ENCODE measurements at places on chromosomes 5 and 9.

GRCh38 chr5:87877023-87877422 lies 391.6 kb downstream of the TMEM161B start:
- no peak for DNase-seq

DNA sequence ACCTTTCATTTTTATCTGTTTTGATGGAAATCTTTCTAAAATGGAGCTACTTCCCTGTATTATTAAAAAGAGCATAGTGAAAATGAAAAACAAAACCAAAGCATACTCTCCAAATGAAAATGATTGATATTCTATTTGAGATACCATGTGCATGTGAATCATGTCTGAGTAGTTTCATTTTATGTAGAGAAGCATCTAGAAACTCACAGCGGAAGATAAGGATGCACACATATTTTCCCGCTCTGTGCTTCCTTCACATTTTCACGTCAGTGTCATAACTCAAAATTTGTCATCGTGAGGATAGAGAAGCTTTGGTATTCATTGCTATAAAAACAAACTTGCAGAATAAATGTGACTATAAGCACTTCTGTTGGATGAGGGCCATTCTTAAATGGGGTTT lies 34.0 kb upstream of the CLINT1 start:
- DNase-seq: no peak

- DNase-seq: no peak
These were observed 484.7 kb downstream of the ELAVL2 start for GRCh38 chr9:23341346-23341745.

GRCh38 chr5:854217-854616 lies 3.4 kb upstream of the ZDHHC11 start:
- DNase-seq: no peak

- no peak for DNase-seq
These were observed 307.6 kb downstream of the KIAA0825 start for GRCh38 chr5:94310833-94311232.

DNA sequence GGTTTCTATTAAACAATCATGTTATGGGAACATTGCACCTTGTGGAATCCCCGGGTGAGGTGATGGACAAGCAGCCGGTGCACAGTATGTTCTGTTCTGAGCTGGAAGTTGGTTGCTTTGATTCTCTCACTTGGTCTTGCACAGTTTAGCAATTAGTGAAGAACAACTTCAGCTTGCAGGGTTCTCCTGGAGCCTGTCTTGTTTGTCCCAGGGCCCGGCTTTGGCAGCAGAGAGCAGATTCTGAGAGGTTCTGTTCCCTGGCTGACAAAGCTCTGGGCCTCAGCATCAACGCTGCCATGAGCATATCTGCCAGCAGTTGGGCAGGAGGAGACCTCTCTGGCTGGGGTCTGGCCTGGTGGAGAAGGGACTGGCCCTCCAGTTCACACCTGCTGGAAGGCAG lies 16.9 kb downstream of the GADD45G start:
- no peak for DNase-seq

GRCh38 chr9:93996863-93997262 lies 41.7 kb upstream of the BARX1 start:
- no peak for DNase-seq

DNA sequence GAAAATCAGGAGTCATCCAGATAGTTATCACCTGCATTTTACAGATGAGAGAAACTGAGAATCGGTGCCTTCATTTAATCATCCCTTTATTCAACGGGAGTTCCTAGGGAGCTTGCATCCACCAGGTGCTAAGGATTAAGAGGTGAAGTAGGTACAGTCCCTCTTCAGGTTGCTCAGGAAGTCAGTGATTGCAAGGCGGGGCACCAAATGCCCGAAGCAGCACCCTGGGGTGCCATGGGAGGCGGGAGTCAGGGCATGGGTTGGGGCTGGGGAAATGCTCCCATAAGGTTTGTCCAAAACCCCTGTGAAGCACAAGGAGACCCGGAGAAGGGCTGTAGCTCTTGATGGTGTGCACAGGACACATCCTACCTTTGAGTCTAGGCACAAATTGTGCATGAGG lies 98.8 kb upstream of the KLF4 start:
- no peak for DNase-seq

GRCh38 chr5:125410537-125411070 lies 664.2 kb upstream of the ZNF608 start:
- DNase-seq: peak; percentile 18

DNA sequence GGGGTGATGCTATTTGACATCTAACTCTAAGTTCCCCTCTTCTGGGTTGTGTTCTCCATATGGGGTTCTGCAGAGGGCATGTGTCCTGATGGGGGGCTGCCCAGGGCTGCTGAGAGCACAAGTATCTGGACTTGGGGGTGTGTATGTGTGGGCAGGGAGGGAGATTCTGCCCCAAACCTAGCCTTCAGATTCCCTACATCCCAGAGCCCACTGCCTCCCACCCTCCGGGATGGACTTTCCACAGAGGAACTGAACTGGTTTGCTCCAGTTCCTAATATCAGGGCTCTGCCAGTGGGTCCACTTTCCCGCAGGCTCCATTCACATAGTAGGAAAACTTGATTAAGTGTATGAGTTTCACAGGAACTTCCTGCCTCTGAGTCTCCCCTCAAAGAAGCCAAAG lies 16.4 kb upstream of the TIFAB start:
- no peak for DNase-seq

GRCh38 chr9:14306672-14307660 lies 7.0 kb downstream of the NFIB start:
- DNase-seq: no peak

- no peak for DNase-seq
These were observed 38.7 kb downstream of the KCTD16 start for GRCh38 chr5:144209361-144209760.

- no peak for DNase-seq
These were observed 2.5 kb upstream of the FGFR4 start for GRCh38 chr5:177084175-177084574.

- no peak for DNase-seq
These were observed 1.1 kb downstream of the POU4F3 start for GRCh38 chr5:146339715-146340259.

DNA sequence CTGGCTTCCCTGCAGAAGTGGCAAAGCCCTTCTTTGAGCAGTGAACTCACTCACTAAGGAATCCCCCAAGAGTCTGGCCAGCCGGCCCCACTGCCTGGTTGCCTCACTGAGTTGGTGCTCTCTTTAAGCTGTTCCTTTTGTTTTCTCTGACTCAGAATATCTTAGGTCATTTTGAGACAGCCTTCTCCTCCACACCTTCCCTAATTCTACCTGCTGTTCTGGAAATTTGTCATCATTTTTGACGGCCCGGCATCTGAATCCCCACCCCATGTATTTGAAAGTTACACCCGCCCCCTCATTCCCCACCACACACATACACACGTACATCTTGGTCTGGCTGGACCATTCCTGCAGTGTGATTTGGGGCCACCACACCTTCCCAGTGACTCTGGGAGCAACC lies 41.8 kb downstream of the FGF1 start:
- DNase-seq: no peak

DNA sequence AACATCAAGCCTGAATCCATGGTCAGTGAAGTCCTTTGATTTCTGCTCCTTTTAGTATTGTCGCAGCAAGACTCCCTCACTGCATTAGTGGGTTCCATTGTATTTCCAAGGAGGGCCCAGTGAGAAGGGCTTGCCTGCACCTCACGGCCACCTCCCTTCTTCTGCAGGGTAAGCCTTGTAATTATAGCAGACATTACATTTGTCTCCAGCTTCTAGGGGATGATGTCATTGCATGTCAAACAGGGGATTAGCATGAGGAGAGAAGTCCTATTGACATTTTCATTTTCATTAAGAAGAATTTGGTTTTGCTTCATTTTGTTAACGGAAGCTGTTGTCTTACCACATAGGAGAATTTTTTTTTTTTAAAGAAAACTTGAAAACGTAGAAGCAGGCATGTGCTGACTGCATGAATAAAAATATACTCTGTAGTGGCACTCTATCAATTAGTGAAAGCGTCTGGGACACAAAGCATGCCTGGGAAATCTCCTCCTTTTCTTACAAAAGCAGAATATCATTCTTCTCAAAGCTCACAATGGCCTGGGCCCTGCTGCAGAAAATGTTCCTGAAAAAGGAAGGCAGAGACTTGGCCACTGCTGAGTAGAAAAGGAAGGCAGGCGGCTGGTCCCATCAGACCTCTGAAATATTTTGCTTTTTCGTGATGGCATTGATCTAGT lies 27.1 kb downstream of the MAP1B start:
- no peak for DNase-seq

- no peak for DNase-seq
These were observed 811.7 kb upstream of the WWC1 start for GRCh38 chr5:167479779-167480178.

DNA sequence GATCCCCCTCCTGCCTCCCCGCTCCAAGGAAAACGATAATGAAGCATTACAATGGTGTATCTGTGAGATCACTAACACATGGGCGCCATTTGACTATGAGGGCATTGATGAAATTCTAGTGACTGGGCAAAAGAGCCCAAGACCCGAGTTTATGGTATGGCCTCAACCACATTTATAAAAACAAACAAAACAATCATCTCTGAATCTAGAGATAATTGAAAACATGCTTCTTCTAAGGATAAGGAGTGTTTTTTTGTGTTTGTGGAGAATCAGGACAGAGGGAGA lies 100.9 kb upstream of the SEMA6A start:
- no peak for DNase-seq

DNA sequence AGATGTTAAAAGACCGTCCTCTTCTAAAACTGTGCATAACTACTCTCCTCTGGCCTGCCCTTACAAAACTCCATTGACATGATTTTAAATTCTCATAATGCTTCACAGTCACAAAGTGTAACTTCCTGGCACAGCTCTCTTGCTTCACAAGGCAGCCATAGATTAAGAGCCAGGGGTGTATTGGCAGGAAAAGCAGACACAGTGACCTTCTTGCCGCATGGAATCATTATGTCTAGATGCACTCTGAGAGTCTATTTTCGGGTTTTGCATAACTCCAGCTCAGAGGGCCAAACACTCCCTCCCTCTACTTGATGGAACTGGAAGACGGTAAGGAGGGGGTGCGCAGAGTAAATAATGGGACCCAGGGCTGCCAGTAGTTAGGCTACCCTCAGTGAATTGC lies 110.1 kb downstream of the MARCHF3 start:
- no peak for DNase-seq

DNA sequence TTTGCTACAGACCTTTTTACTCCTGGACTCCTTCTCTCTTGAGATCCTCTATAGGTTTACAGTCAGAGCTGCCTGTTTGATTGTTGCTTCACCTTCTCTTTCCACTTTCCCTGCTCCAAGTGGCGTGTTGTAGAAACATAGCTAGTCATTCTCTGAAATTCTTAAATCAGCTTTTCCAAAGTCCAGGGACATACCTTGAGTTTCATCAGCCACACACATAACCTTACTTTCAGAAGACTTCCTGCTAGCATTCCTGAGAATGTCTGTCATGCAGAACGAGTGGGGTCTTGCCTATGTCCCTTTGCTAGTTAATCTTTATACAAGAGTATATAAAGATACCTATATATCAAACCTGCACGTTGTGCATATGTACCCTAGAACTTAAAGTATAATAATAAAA lies 230.3 kb upstream of the ZNF462 start:
- no peak for DNase-seq

GRCh38 chr9:35994959-35995358 lies 37.0 kb upstream of the OR2S2 start:
- no peak for DNase-seq

DNA sequence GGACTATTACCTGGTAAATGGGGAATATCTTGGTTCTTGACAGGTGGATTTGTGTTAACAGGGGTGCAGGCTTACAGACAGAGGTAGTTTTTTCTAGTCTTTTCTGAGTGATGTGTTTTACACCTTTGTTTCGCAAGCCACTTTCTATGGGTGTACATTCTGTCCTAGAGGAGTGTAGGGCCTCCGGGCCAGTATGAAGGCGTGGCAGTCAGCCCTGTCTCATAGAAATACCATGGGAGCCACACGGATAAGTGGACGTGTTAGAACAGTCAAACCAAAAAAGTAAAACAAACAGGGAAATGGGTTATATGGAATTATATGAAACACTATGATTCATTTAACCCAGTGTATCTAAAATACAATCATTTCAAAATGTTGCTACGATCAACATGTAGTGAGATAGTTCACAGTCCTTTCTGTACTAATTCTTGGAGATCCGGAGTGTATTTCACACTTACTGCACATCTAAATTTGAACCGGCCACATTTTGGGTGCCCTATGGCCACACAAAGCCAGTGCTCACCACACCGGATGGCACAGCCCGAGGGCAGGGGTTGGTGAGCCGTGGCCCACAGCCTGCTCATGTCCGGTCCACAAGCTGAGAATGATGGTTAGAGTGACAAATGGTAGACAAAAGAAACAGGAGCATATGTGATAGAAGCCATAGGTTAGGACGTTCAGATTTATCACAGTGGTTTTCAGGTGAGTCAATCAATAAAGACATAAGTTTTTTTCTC lies 80.1 kb upstream of the IRX4 start:
- DNase-seq: no peak

- peak; percentile 0 for DNase-seq
These were observed 166.8 kb downstream of the NNT start for GRCh38 chr5:43769571-43770355.

- DNase-seq: no peak
These were observed 1.1 kb upstream of the ENG start for GRCh38 chr9:127855522-127855921.

Measured in right renal pelvis (tissue), 4 donors.